ENCODE measurements at places on chromosomes 13 and 19.
A peak's percentile ranks its signal among the peaks of the same experiment; 100 is the strongest.

DNA sequence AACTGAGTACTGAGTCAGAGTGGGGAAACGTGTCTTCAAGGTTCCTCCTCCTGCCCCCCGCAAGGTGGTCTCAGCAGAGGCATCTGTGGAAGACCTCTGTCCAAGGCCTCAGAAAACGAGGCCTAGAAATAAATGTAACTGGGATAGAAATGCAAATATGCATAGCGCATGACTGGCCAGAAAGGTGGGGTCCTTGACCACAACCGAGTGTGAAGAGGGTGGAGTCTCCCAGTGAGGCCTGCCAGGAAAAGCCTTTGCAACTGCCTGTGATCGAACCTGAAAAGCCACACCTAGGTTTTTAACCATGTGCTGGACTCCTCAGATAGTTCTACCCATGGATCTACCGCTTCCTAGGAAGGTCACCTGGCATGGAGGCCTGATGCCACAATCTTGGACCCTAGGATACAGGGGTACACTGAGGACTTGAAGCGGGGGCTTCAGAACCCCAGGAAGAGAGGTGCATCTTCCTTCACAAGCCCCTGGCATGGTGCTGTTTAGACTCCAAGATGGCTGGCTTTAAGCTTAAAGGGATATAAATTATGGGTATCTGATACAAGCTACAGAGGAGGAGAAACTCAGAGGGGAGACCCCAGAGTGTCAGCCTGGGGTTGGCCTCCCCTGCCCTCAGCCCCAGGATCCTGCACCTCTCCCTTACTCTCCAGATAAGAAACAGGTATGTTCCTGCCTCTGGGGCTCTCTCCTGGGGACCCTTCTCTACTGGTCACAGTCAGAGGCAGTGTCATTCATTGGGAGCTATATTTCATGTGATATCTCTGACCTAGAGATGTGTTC, 18.3 kb upstream of the SIGLEC6 start:
- DNase-seq: no peak

DNA sequence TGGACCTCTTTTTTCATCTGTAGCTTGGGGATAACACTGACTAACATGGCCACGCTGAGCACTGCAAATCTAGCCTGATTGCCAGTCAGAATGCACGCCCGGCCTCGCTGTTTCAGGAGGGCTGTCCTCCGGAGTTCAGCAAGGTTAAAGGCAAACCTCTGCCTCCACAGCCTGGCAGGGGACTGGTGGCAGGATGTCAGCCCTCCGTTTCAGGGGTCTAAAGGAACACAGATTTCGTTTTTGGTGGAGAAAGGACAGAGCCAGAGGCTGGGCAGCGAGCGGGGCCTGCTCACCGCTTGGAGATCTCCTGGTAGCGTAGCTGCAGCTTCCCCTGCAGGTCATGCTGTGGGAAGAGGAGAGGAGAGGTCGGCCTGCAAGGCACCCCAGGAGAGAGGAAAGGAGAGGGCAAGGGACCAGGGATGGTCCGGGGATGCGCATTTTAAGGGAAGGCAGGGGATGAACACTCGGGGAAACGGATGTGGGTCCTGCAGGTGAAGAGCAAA, 560 bp downstream of the NDUFA7 start:
- DNase-seq: no peak

DNA sequence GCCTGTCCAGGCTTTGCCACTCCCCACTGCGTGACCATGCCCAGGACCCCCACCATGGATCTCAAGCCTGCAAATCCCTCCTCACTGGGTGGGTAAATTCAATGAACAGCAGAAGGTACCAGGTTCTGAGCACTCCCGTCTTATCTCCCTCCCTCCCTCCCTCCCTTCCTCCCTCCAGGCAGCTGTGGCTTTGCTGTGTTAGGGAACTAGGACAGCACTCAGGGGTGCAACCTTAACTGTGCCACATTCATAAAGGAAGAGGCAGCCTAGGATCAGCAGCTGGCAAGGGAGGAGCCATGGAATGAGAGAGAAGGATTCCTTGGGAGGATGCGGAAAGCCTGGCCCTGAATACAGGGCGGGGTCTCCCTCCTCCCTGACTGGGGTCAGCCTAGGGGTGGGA, 5.6 kb downstream of the CEACAM4 start:
- no peak for DNase-seq

- no peak for DNase-seq
These were observed 112.3 kb downstream of the VWA8 start for GRCh38 chr13:41848435-41849255.

GRCh38 chr13:36275190-36276002, 22.2 kb downstream of the CCDC169 start:
- peak; percentile 26 for DNase-seq

DNA sequence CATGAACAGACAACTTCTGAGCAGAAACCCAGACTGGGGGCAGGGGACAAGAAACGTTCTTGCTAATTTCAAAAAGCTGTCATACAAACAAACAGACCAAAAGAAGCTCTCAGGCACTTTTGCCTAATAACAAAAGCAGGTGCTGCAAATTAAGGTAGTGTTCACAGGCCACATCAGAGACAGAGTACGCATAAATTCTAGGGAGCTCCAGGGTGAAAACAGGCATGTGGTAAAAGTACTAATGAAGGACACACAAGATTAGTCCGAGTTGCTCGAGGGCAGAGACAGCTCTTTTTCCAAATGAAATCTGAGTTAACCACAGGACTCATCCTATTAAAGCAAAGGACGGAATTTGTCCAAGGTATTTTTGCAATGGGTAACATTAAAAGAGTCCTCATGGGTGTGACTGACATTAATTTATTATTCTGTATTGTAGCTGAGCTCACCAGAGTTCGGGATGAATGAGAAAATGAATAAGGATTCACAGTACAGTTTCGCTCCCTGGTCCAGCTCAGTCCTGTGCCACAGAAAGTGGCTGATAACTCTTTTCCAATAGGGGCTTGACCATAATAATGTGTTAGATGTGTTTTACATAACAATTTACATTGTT, 197.3 kb downstream of the LHFPL6 start:
- no peak for DNase-seq

DNA sequence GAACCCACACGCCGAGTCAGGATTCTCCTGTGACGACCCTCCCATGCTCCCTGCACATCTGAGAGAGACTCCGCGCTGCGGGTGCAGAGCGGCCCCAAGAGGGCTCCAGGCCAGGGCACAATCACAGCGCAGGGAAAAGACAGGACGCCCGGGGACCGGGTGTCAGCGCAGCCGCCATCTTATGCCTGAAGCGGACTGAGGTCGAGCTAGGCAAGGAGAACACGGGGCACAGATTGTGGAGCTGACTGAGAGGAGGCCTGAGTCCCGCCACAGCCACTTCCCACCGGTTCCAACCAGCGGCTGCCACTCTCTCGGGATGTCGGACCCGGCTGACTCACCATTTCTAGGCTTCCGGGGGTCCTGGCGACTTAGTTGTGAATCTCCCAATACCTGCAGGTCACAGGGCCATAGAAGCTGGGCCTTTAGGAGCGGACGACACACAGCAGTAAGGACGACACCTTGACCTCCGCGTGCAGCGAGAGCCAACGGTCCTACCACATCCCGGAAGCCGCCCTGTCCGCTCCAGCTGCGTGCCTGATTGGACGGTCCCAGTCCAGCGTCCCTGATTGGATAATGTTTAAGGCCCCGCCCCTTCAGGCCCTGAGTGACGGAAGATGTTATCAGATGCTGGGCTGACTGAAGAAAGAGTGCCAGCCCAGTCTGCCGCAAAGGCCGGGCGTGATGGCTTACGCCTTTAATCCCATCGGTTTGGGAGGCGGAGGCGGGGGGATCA, at the start of gene ZNF728:
Gene ZNF728 (minus strand): TSS at position 487 of the 733 bp plus-strand sequence. CDS start 146 bp downstream, at position 341.
- DNase-seq: no peak

DNA sequence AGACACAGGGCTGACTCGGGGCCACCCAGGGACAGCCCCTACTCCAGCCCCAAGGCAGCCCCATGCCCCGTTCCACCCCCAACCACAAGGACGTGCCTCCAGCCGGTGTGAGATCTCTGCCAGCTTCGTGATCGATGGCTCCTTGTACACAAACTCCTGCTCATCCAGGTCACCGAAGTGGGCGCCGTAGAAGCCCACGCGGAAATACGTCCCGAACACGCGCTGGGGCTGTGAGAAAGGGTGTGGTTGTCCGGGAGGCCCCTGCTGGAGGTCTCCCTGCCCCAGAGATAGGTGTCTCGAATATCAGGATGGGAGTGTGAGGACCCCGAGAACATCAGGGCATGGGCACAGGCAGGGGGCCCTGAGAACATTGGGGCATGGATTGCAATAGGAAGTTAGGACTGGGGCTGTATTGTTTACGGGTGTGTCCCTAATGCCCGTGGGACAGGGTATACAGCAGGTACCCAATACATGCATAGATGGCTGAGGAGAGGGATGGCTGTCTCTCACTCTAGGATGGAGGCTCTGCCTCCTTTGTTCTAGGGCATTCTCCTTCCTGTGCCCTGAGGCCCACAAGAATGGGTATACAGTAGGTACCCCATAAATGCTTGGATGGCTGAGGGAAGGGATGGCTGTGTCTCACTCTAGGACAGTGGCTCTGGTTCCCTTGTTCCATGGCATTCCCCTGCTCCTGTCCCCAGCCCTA, 5.3 kb upstream of the KANK2 start:
- DNase-seq: no peak

DNA sequence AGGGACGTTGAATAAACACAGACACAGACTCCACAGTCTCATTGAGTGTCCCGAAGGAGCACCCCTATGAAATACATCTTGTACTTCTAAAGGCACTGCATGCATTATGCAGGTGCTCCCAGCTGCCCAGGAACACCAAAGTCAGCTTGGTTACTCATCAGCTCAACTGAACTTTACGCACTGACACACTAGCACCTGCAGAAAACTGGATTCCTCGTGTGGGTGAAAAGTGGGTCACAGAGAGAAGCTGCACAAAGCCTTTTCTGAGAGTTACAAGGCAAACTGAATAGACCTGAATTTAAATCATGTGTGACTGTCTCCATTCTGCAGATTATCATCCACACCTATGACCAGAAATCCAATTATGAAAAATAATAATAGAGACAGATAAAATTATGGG, 527.5 kb upstream of the NBEA start:
- no peak for DNase-seq

DNA sequence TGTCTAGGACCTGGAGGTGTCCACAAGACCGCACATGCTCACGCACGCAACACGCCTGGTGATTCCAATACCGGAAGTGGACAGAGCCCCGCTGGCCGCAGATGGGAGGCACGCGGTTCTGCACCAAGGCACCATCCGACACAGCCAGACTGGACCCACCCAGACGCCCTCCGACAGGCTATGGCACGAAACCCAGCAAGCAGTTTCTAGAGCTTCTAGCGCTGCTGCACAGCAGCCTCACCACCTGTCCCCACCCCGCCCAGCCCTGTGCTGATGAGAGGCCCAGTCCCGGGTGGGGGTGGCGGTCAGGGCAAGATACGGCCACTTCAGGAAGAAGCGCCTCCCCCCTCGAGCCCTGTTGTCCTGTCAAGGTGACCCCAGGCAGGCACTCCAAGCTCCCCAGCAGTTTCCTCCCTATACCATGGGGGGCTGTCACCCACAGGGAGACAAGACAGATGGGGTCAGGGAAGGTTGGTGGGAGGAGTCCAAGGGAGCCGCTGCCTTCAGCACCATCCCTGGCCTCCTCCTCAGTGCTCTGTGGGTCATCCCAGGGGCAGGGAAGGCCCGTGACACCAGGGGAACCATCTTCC, 11.3 kb downstream of the LSM4 start:
- DNase-seq: no peak

DNA sequence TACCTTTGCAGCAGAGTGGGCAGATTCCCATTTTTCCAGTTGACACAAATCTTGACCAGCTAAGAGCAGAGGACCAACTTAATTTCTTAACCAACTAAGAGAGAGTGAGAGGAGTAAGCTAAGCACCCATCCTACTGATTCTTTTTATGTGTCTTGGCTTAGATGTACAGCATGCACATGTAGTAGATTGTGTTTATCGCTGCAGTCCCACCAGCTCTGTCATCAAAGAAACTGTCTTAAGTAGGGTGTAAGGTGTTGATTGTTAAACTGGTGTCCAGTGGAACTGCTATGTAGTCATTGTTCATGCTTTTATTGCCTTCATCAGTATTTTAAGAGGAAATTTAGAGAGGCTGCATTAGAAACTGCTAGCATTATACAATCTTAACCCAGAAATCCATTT, 9.0 kb upstream of the UFM1 start:
- DNase-seq: no peak

- no peak for DNase-seq
These were observed 238.3 kb upstream of the MAB21L1 start for GRCh38 chr13:35714588-35715377.

DNA sequence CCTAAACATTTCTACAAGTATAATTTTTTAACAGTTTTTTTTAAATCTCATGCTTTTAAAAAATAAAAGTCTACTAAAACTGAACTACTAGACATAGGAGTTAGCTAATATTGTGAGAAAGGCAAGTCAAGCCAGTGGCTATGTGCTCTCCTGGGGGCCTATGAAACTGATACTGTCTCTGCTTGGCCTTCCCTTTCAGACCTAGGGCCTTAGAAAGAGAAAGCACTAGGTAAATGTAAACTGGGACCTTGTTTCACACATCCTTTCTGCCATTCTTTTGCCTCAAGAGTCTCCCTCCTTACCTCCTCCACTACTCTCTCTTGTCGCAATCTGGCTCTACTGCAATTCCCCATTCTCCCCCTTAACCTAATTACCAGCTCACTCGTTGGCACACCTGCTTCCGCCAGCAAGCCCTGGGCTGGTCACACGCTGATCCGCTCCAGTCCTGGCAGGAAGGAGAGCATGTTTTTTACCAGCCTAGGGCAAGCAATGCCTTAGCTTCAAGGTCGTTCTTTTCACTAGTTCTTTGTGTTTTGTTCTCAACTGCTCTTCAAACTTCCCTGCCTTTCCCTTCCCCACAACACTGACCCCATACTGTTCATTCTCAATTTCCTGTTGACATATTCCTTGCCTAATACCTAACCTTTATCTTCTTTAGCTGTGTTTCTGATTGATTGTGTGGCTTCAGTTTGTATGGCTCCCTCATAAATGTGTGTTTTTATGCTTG, 23.1 kb downstream of the TBC1D4 start:
- no peak for DNase-seq

- peak; percentile 81 for DNase-seq
These were observed 475.8 kb downstream of the FOXO1 start for GRCh38 chr13:40190641-40191100.

DNA sequence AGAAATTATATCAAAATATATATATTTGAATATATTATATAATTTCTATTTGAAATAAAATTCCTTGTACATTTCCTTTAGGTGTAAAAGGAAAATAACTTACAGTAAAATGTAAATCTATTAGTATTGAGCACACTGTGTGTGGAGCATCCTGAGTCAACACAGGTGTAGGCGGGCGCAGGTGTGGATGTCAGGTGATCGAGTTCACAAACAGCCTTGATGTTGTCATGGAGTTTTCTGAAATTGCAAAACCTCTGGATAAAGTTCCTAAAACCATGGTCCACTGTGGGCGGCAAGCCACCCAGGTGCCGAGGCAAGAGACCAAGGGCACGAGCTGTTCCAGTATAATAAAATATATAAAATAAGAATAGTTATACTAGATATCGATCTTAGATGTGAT, 27.7 kb upstream of the MCF2L start:
- no peak for DNase-seq

- no peak for DNase-seq
These were observed 186.6 kb downstream of the ZNF536 start for GRCh38 chr19:30558793-30559192.
